ENCODE measurements at places on chromosomes 1 and 21. TPM values are rescaled to one million over a fixed set of nuclear protein-coding genes. Genes with fewer than 3 reads are reported as not detected.

Gene DVL1
- 48.5 TPM for total RNA-seq

GRCh38 chr1:109959974-109960744 is 24.4 kb upstream of the AHCYL1 start:
- no peak for ATAC-seq

DNA sequence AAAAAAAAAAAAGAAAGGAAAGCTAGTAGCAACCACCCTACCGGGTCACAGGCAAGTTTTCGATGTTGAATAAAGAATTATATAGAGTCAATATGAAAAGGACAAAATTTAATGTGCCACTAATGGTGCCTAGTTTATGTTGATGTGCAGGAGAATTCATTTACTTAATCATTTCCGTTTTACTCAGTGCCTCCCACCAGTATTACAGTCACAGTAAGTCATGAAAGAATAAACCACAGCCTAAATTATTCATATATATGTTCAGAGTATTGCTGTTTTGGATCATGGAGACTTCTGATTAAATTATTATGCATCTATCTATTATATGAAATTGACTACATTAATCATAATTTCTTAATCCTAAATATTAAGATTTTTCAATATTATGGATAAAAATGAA is 35.3 kb downstream of the FNBP1L start:
- no peak for ATAC-seq

DNA sequence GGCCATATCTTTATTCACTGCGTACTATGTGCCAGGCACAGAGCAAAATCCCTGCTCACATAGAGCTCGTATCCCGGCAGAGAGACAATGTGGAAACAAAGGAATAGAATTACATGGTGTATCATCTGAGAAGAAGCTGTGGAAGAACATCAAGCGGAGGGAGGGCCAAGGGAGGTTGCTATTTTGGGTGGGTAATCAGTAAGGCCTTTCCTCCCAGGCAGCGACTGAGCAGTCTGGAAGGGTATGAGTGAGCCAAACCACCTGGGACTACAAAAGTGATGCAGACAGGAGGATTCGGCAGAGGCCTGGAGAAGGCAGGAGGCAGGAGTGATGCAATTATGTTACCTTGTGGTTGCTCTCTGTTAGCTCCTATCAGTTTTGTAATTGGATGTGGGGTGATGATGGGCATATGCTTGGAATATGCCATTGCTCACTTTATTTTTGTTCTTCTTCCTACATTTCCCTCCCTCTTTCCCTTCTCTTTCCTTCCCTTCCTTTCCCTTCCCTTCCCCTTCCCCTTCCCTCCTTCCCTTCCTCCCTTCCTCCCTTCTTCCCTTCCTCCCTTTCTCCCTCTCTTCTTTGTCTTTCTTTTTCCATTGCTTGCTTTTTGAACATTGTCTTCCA is 172.9 kb downstream of the DISC1 start:
- ATAC-seq, result no peak

Measured in esophagus mucosa (tissue), 1 donor.